Stimulated activated CD4-positive, alpha-beta T cell treated with anti-CD3 and anti-CD28 coated beads, Interleukin-2, amount 100 ng/mL, for 24 hours (primary cell): ENCODE measurements at places on chromosomes 6 and 20.

DNA sequence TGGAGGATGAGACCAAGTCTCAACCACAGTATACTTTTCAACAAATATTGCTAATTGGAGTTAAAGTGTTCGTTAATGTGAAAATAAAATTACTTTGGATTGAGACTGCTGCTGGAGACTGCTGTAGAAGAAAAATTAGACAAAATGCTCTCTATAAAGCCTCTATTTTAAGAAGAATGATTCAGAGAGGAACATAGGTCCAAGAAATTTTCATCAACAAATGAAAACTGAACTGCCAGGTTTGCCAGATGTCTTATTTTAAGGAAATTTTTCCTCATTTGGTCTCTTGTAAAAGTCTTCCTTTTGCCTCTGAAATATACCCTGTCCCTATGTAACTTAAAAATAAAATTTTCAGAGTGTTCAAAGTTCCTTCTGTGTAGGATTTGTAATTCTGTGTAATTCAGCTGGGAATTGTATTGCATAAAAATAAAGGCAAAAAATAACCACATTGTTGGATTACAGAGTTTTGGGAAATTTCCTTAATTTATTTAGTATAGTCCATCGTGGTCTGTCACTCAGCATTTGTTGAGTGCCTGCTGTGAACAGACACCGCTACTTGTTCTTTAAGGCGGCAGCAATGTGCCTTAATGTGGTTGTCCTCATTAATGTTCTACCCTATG is 27.4 kb downstream of the ANKS1A start:
- no peak for DNase-seq

GRCh38 chr6:132853059-132853458 is 38.7 kb downstream of the RPS12 start:
- no peak for DNase-seq

DNA sequence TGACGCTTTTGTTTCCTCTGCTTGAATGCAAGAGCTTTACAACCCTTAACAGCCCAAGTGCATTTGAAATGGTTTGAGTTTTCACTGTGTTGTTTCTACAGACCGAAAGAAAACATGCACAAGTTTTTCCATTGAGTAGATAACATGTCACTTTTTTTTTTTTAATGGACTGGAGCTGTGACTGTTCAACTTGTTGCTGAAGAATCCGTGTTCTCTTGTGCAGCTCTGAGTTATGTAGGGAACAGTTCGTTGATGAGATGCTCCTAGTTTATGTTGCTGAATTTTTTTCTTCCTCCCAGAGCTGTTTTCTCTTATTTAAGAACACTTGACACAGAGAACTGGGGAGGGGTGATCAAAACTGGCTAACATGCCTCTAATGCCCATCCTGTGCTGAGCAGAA is 89.3 kb downstream of the DTD1 start:
- no peak for DNase-seq

DNA sequence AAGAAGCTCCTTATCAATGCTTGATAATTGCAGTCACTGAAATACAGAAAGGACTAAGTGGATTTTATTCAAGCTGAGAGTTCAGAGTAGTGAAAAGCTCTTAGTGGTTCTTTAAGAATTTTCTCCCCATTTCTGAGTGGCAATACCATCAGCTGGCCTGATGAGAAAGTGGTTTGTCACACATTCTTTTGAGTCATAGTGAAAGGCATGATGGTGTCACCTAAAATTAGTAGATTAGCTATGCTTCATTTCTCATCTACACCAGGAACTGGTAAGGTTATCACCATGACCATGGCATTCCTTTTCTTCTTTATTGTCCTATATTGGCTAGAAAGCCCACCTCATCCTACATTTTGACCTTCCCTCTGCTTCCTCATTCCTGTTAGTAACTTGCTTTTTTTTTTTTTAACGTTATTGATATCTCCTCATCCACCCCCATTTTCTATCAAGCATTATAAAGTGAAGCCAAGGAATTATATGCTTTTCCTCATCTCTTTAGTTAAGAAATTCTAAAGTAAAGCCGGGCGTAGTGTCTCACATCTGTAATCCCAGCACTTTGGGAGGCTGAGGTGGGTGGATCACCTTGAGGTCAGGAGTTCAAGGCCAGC is 67.4 kb upstream of the LOC128125822 start:
- no peak for DNase-seq
